T47D (cell line): ENCODE measurements at places on chromosomes 16 and 17.
A peak's percentile ranks its signal among the peaks of the same experiment; 100 is the strongest.

DNA sequence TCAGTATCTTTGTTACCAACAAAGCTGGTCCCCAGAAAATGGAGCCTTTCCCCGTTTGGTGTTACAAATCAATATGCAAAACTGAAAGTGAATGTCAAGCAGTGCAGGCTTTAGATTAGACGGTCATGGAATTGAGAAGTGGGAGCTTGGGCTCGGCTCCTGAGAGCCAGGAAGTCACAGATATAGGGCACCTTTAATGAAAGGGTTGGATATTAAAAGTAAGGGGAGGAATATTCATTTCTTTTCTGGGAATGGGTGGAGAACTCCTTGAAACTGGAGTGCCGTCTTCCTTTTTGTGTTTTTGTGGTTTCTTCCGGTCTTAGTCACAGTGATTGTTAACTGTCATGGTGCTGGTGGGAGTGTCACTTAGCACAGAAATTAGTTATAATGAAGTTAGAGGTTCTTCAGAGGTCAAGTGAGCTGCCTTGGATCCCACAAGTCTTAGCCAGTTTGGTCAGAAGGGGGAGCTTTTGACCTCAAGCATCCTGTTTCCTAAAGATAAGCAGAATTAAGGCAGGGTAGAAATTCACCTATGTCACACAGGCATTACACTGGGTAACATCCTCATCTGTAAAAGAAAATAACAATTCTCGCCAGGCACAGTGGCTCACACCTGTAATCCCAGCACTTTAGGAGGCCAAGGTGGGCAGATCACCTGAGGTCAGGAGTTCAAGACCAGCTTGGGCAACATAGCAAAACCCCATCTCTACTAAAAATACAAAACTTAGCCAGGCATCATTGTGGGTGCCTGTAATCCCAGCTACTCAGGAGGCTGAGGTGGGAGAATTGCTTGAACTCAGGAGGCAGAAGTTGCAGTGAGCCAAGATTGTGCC, 9.6 kb upstream of the EIF1 start:
- peak; percentile 36 for DNase-seq

DNA sequence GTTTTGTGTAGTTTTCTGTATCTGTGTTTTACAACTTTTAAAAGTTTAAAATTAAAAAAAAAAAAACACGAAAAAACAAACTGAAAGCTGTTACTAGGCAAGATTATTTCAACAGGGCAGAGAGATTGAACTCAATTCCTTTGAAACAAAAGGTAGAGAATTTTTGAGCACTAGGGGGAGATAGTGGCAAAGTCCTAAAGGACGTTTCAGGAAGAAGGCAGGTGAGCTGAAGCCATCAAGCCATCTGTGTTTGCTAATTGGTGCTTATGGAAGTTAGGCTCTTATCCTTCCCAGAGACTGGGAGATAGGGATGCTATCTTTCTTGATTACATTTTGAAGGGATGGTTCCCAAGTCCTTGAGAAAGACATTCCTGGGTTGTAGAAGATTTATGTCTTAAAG, 70.6 kb upstream of the CLEC3A start:
- DNase-seq = peak; percentile 44

DNA sequence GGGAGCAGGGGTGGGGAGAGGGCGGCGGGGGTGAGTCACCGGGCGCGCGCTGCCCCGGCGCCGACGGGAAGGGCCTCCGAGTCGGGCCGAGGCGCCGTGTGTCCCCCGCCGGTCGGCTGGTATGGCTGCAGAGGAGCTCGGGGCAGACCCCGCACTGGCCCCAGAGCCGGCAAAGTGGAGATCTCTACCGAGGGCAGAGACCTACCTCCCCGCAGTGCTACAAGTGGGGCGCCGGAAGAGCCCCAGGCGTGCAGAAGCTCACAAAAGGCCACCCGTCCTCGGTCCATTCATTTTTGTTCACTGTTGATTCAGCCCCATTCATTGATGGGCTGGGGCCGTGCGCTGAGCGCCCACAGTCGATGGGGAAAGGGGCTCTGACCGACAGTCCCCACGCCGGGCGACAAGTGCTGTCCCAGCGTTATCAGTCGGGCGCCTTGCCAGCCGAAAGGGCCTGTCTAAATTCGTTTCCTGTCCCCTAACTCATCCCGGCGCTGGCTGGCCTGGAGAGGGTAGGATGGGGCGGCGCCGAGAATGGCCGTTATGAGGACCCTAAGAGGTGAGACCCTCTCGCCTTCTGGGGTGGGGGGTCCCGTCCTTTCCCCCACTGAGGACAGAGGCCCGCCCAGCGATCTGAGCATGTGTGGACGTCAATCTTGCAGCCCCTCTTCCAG, 709 bp upstream of the ENO3 start:
- DNase-seq = no peak

DNA sequence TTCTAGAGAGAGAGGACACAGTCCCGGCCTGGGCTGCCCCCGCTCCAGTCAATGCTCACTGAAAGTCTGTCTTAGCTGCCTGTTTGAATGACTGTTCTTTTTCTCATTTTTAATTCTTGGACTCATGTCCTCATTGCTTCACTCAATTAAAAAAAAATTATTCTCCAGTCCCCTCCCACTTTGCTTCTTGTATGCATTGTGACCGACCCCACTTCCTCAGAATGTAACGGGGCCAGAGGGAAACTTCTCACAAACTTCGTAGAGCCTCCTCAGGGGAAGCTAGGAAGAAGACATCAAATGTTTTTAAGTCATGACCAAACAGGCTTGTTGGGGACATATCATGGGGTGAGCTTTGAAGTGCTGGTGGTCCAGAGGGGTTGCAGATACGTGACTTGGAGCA, 113.2 kb downstream of the CCDC182 start:
- no peak for DNase-seq

DNA sequence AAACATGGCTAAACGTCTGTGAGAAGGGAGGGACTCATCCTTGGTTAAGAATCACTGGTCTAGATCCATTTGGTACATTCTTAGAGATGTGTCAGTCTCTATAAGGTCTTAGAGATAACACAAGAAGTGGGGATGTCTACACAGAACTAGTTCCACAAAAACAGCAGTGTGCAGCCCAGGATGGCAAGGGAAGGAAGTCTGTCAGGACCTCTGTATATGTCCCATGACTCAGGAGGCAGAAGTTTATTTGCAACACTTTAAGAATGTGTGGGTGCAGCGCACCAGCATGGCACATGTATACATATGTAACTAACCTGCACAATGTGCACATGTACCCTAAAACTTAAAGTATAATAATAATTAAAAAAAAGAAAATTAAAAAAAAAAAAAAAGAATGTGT, 548.5 kb upstream of the SOX9 start:
- no peak for DNase-seq

- no peak for DNase-seq
Measured at GRCh38 chr17:58669853-58670252, 22.0 kb downstream of the TEX14 start.

DNA sequence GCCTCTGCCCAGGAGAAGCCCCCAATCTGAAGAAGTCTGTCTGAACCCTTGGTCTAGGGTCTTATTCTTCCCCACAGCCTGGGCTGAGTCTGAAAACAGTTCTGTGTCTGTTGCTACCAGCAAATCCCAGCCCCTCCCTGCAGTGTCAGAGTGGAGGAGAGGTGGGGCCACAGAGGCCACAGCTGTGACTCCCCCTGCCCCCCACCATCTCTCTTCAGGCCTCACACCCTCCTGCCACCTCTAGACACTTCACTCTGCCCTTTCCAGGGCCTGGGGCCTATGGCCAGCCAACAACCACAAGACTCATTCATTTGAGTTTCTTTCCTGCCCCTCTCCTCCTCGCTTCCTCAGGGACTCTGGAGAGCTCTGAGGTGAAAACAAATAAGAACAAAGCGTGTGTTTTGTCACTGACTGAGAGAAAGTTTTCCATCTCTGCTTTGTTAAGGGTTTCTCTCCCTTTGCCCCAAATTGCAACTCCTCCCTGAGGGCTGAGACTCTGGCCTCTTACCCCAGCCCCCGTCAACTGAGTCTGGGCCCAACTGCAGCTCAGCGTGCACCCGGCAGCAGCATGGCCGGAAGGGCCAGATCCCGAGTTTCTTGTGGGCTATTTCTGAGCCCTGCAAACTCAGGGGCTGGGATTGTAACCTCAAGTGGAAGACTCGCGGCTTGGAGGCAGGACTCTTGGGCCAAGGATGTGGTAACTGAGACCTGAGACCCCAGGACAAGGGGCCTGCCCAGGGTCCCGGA, 13.2 kb downstream of the C17orf50 start:
- DNase-seq = no peak

DNA sequence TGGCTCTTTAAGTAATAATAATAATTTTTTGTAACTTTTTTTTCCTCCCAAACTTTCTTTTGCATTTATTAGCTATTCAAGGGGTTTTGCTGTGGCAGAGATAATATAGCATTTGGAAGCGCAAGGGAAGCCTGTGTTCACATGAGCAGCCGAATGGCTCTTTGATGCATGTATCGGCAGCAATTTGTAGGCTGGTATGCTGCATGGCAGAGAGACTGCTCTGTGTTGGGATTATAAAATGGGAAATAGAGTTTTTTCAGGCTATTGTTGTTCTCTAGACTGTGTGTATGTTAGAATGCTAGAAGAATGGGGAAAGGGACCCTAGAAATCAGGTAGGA, 94.6 kb upstream of the SALL1 start:
- no peak for DNase-seq

DNA sequence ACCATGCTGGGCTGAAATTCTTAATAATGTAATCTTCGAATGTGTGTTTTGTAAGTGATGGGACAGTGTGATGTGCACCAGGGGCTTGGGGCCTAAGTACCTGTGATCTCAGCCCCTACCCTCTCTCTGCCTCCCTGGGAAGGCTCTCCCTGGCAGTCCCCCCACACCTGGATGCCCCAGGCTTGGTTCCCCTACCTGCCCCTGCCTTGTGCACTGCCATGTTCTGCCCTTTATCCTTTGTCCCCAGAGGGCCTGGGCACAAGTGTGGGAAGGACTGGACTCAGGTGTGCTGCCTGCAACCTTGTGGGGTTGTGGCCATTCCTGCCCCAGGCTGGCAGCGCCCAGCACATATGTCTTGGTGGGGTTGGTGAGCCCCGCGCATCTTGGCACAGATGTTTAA, 55.4 kb upstream of the CREBBP start:
- no peak for DNase-seq

DNA sequence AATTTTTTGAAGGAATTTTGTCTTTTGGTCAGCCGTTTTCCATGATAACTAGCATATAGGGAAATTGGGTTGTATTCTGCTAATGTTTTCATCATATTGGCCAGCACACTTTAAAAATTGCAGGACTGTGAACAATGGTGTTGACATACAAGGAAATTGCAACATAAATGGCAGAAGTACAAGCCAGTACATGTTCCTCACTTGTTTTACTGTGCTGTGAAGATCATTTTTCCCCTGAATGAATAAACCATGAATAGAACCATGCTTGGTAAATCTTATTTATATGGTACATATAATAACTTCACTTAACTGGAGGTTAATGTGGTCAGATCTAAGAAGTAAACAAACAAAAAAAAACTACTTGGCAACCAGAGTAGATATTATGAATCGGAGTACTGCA, 22.8 kb downstream of the OMG start:
- peak; percentile 26 for DNase-seq

DNA sequence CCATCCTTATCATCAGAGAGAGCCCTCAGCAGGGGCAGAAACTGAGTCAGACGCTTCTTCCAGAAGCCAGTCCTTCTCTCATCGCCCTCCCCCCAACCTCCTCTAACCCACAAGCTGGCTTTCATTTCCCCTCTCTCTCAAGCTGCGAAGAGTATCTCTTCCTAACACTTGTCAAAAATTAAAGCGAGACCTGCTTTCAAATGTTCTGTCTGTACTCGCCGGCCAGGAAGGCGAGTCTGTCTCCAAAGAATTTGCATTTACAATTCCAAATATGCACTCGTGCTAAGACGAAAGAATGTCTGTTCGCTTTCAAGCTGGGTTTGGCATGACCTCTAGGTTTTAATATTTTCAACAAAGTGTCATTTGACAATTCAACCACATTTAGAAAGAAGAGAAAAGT, 140.4 kb downstream of the RGS9 start:
- DNase-seq = no peak

GRCh38 chr16:11405331-11406176, 60.3 kb downstream of the RMI2 start:
- no peak for DNase-seq

GRCh38 chr16:3819175-3819527, 61.4 kb downstream of the CREBBP start:
- DNase-seq = no peak

DNA sequence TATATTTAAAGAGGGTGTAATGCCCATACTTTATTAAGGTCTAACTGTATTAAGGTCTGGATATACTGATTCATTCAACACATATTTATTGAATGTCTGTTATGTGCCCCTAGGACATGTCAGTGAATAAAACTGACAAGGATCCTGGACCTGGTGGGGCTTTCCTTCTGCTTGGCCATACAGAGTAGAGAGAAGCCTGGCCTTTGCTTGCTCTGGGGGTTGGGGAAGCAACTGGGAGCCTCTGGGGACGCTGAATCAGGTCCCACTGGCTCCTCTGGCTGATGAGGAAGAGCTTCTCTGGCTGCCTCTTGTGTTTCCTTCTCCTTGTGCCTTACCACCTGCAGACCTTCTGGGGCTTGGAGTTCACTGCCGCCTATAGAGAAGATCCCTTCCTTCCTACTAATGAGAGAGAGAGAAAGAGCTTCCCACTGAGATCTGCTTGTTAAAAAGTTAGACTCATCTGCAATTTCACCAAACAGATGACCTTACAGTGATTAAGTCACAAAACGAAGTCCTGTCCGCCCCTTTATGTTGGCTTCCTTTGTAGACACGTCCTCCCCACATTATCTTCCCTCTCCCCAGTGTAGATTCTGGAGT, 49.7 kb downstream of the MSI2 start:
- DNase-seq = peak; percentile 27

DNA sequence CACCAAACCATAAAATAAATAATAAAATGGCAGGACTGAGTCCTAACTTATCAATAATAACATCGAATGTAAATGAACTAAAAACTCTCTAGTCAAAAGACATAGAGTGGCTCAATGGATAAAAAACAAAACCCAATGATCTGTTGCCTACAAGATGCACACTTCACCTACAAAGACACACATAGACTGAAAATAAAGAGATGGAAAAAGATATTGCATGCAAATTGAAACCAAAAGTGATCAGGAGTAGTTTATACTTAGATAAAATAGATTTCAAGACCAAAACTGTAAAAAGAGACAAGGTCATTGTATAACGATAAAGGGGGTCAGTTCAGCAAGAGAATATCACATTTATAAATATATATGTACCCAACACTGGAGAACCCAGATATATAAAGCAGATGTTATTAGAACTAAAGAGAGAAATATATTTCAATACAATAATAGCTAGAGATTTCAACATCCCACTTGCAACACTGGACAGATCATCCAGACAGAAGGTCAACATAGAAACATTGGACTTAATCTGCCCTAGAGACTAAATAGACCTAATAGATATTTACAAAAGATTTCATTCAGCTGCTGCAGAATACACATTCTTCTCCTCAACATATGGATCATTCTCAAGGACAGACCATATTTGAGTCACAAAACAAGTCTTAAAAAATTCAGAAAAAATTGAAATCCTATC, 29.8 kb downstream of the SLC47A2 start:
- no peak for DNase-seq

GRCh38 chr17:71111460-71111859, 942.1 kb downstream of the KCNJ2 start:
- DNase-seq = no peak

DNA sequence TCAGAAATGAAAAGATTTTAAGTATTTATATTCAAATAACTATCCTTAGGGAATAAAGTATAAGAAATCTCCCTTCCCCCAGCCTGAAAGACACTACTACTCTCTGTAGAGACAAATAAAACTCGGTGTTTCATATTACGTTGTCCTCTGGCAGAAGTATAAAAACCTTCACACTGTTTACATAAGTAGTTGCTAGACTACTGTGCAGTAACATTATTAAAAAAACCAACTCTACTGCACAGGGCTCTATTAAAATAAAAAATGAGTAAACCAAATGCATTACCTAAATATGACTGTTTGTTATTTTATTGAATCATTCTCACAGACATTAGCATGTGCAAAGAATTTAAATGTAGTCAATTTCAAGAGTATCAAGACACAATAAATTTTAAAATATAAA, 67.4 kb downstream of the MED13 start:
- DNase-seq = peak; percentile 6
